ENCODE measurements at places on chromosomes 13 and 19.

GRCh38 chr13:108877300-108877699 is 247.9 kb downstream of the MYO16 start:
- H3K4me3 ChIP-seq = no peak overlapping the region
- DNase-seq = no peak
- no peak overlapping the region for H3K27ac ChIP-seq

- H3K27ac ChIP-seq = no peak overlapping the region
- H3K36me3 ChIP-seq = no peaks in the 10 kb centered on the region
- no peak overlapping the region for H3K4me3 ChIP-seq
- no peaks in the 10 kb centered on the region for H3K27me3 ChIP-seq
Measured at GRCh38 chr13:100544866-100545683, 43.5 kb downstream of the GGACT start.

GRCh38 chr19:50549927-50550593 is 18.2 kb downstream of the LRRC4B start:
- no peak overlapping the region for H3K27ac ChIP-seq
- no peak overlapping the region for H3K4me3 ChIP-seq
- H3K4me1 ChIP-seq = peaks cover 3% of the 10 kb centered on the region

DNA sequence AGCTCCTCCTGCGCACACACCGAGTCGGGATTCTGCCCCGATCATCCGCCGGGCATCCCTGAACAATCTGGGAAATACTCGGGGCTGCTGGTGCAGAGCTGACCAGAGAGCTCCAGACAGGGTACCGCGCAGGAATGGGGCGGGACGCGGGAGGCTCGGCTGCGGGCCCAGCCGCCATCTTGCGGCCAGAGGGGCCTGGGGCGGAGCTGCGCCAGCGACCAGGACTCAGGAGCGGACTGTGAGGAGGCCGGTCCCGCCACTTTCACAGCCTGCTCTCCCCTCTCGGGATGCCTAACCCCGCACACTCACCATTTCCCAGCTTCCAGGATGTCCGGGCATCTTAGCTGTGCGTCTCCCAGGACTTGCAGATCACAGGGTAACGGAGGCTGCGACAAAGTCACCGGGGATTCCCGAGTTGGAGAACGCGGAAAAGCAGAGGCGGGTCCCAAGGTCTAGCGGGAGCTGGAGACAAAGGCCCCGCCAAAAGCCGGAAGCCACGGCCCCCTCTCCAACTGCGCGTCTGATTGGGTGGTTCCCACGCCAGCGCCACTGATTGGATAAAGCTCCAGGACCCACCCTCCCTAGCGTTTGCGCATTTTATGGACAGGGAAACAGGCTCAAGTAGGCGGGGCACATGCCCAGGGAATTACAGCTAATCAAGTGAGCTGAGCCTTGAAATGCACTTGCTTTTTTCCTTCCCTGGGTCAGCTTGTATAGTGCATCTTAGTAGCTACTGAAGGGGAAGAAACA is 15.8 kb upstream of the ZNF43 start:
- peaks cover 16% of the 10 kb centered on the region for H3K4me1 ChIP-seq
- H3K4me3 ChIP-seq = peak overlapping the region; percentile 91
- H3K27me3 ChIP-seq = no peaks in the 10 kb centered on the region
- peak; percentile 85 for DNase-seq
- H3K36me3 ChIP-seq = peaks cover 11% of the 10 kb centered on the region

GRCh38 chr19:40687525-40688016 is 2.9 kb downstream of the NUMBL start:
- H3K36me3 ChIP-seq = peaks cover 7% of the 10 kb centered on the region
- DNase-seq = peak; percentile 33
- peaks cover 3% of the 10 kb centered on the region for H3K4me1 ChIP-seq
- H3K4me3 ChIP-seq = no peak overlapping the region
- H3K27me3 ChIP-seq = no peaks in the 10 kb centered on the region

- DNase-seq = no peak
- H3K36me3 ChIP-seq = no peaks in the 10 kb centered on the region
- no peaks in the 10 kb centered on the region for H3K27me3 ChIP-seq
- H3K4me3 ChIP-seq = no peak overlapping the region
Measured at GRCh38 chr13:95247852-95248251, 53.4 kb downstream of the ABCC4 start.

DNA sequence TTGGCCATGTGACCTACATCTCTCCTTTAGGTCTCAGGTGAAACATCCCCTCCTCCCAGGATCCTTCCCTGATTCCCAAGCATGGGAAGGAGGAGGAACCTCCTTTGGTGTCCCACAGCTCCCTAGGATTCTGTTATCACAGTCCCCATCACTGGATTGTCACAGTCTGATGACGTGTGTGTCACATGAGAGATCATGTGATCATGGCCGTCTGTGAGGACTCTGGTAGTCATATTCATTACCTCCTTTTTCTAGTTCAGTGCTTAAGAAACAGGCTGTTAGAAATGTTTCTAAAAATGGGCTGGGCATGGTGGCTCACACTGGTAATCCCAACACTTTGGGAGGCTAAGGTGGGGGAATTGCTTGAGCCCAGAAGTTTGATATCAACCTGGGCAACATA is 3.0 kb downstream of the DHX34 start:
- H3K27me3 ChIP-seq = no peaks in the 10 kb centered on the region
- peaks cover 42% of the 10 kb centered on the region for H3K36me3 ChIP-seq
- H3K4me1 ChIP-seq = peaks cover 30% of the 10 kb centered on the region
- no peak for DNase-seq

DNA sequence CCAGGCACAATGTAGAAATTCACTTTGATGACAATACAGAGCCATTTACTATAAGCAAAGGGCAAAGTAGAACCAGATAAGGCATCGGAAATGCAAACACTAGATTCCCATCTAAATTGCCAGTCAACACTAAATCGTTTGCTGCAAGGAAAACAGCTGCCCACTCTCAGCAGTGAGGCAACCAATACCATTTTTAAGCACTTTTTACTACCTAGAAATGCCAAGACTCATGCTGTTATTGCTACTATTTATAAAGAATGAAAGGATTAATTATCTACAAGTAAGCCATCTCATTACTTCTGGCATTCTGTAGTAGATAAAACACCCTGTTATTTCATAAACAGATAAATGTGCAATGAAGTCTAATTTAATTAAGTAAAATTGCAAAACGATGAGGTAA is 422.0 kb downstream of the FGF14 start:
- no peaks in the 10 kb centered on the region for H3K4me1 ChIP-seq
- no peak overlapping the region for H3K4me3 ChIP-seq
- DNase-seq = no peak
- no peaks in the 10 kb centered on the region for H3K36me3 ChIP-seq
- no peak overlapping the region for H3K27ac ChIP-seq

DNA sequence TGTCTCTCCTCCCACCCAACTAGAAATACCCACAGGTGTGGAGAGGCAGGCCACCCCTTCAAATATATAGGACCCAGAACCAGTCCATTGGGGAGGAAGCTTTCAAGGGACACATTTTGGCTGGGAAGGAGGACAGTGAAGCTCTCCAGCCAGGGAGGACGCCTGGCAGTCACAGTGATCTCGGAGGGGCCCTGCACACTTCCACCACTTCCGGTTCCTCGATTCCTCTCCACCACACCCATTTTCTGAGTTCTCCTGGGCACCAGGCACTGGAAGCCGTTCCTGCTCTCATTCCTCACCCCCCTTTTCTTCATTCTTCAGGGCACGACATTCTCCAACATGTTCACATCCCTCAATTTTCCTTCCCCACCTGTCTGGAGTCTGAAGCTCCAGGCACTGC is 30.4 kb upstream of the CEACAM21 start:
- DNase-seq = no peak
- H3K27ac ChIP-seq = peak overlapping the region; percentile 90
- H3K27me3 ChIP-seq = no peaks in the 10 kb centered on the region
- H3K4me1 ChIP-seq = peaks cover 47% of the 10 kb centered on the region
- peaks cover 33% of the 10 kb centered on the region for H3K36me3 ChIP-seq

- H3K4me1 ChIP-seq = no peaks in the 10 kb centered on the region
- H3K27me3 ChIP-seq = peaks cover 4% of the 10 kb centered on the region
- no peaks in the 10 kb centered on the region for H3K36me3 ChIP-seq
- H3K4me3 ChIP-seq = no peak overlapping the region
Measured at GRCh38 chr13:99585609-99586008, 84.3 kb downstream of the TM9SF2 start.

- H3K4me1 ChIP-seq = peaks cover 18% of the 10 kb centered on the region
- DNase-seq = no peak
- peak overlapping the region; percentile 96 for H3K4me3 ChIP-seq
- H3K36me3 ChIP-seq = no peaks in the 10 kb centered on the region
Measured at GRCh38 chr13:110560601-110561343, 750 bp downstream of the RAB20 start.

DNA sequence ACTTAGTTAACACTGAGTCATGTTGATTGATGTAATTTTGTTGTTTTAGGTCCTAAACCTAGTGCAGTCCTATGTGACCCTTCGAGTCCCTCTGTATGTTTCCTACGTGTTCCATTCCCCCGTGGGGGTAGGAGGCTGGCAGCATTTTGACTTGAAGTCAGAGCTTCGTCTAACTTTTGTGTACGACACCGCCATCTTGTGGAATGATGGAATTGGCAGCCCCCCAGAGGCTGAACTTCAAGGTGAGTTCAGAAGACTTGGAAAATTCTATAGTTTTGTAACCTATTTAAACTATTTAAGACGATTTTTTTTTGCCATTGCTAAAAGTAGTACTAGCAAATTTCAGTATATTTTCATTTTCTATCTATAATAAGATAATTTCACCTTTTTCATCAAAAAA is 117.9 kb downstream of the STOML3 start:
- DNase-seq = peak; percentile 1
- H3K36me3 ChIP-seq = no peaks in the 10 kb centered on the region
- peaks cover 5% of the 10 kb centered on the region for H3K27me3 ChIP-seq
- H3K4me3 ChIP-seq = no peak overlapping the region

DNA sequence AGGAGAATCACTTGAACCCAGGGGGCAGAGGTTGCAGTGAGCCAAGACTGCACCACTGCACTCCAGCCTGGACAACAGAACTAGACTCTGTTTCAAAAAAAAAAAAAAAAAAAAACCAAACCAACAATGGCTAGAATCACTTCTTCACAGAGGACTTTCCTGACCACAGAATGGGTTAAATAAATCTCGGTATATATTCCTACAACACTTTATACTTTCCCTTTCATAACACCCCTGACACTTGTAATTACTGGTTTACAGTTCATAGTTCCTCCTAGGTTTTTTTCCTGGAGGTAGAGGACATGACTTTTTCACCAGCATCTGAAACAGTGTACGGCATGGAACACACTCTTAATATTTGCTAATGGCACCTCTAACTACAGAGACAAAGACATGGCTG is 31.4 kb downstream of the ZDHHC20 start:
- no peak for DNase-seq
- no peak overlapping the region for H3K4me3 ChIP-seq
- H3K27ac ChIP-seq = peak overlapping the region; percentile 88
- no peaks in the 10 kb centered on the region for H3K36me3 ChIP-seq

GRCh38 chr13:109945206-109945960 is 159.0 kb upstream of the IRS2 start:
- H3K27me3 ChIP-seq = no peaks in the 10 kb centered on the region
- no peaks in the 10 kb centered on the region for H3K4me1 ChIP-seq
- H3K4me3 ChIP-seq = no peak overlapping the region

GRCh38 chr19:17259118-17259780 is 5.3 kb downstream of the USHBP1 start:
- H3K27me3 ChIP-seq = no peaks in the 10 kb centered on the region
- H3K36me3 ChIP-seq = no peaks in the 10 kb centered on the region
- no peak overlapping the region for H3K4me3 ChIP-seq

- peaks cover 70% of the 10 kb centered on the region for H3K4me1 ChIP-seq
- no peaks in the 10 kb centered on the region for H3K27me3 ChIP-seq
- peak overlapping the region; percentile 28 for H3K4me3 ChIP-seq
- peaks cover 3% of the 10 kb centered on the region for H3K36me3 ChIP-seq
- H3K27ac ChIP-seq = peak overlapping the region; percentile 73
Measured at GRCh38 chr13:73913751-73914518, 220.3 kb downstream of the KLF12 start.

DNA sequence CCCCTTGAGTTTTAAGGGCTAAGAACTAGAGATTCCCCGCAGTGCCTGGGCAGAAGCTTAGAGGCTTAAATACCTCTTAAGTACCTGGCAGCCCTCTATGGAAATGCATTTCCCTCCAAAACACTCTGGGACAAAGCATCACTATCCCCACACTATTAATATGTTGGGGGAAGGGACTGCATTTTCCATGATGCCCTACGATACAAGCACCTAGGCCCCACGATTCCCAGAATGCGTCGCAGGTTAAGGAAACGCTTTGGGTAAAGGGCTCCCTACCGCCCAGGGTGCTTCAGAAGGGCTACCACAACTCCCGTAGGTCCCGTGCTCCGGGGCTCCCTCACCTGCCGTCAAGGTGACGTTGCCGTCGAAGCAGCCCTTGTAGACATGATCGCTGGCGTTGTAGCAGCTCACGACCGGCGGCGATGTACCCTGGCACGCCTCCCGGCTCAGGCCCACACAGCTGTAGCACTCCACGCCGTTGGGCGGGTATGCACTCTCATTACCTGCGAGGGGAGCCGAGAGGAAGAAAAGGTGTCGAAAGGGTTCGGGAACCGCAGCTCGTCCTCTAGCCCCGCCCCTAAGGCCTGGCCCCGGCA is 2.5 kb downstream of the LYPD3 start:
- H3K4me3 ChIP-seq = peak overlapping the region; percentile 81
- peaks cover 11% of the 10 kb centered on the region for H3K36me3 ChIP-seq
- H3K27me3 ChIP-seq = no peaks in the 10 kb centered on the region
- peaks cover 19% of the 10 kb centered on the region for H3K4me1 ChIP-seq
- DNase-seq = no peak

Data from effector memory CD8-positive, alpha-beta T cell (primary cell).